ENCODE measurements at places on chromosomes 11 and 22. TPM values are rescaled to one million over a fixed set of nuclear protein-coding genes. Genes with fewer than 3 reads are reported as not detected.

- DNase-seq = no peak
Observed at GRCh38 chr11:68353118-68353517, 40.7 kb downstream of the LRP5 start.

- no peak for DNase-seq
Observed at GRCh38 chr11:88814076-88814475, 251.7 kb downstream of the GRM5 start.

DNA sequence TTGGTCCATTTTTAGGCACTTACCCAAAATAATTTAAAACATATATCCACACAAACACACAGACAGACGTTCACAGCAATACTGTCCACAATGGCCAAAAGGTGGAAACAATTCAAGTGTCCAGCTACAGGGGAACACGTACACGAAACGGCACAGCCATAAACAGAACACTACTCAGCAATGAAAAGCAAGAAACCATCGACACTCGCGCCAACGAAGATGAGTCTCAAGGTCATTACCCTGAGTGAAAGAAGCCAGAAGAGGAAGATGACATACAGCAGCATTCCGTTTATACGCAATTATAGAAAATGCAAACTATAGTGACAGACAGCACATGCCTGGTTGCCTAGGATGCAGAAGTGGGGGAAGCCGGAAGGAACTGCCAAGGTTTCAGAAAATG lies 13.4 kb upstream of the COMT start:
- DNase-seq = no peak

The ZFP91 gene
- 59.2 TPM for total RNA-seq

The DDTL gene
- total RNA-seq = 1.5 TPM

The LRRC4C gene
- not detected for total RNA-seq
